ENCODE measurements at places on chromosomes 5 and 9. TPM values are rescaled to one million over a fixed set of nuclear protein-coding genes. Genes with fewer than 3 reads are reported as not detected.
A peak's percentile ranks its signal among the peaks of the same experiment; 100 is the strongest.

Gene HAPLN1
- not detected for total RNA-seq

DNA sequence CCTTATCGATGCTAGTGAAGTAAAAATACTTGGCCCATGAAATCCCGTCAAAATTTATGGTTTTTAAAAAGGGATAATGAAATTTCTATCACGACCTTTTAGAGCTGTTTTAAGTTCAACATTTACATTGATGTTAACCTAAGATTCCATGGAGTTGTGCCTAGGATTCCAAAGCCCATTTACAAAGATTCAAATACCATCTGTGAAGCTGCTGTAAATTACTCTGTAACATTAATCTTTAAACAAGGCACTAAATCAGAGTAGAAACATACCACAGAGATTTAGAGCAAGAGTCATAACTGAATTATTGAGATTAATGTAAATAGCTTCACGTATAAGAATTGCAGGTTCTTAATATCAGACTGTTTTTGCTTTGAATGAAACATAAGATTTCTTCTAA, 17.7 kb downstream of the POU5F2 start:
- no peaks in the 10 kb centered on the region for H3K4me1 ChIP-seq
- DNase-seq, result no peak
- H3K4me3 ChIP-seq, result no peak overlapping the region

DNA sequence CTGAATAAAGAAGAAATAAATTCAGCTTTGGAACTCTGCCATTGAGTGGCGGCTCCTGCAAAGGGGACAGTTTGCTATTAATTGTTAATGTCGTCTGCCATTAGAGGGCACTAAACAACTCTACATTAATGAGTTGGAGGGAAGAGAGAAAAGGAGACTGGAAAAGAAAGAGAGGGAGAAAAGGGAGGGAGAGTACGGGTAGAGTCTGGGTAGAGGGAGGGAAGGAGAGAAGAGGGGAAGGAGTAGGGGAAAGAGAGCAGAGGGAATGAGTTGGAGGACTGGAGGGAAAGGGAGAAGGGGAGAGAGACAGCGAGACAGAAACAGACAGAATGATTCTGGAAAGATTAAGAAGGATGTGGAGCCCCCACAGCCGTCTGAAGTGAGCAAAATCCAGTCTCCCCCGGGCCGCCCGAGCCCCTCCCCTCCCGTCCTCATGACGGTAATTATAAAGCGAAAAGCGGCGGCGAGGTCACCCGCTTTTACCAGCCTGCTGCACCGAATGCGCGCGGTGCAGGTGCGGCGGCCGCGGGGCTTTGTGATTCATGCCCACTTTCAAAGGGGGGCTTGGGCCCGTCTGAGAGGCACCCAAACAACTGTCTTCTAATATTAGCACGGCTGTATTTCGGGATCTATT, 1.9 kb upstream of the FST start:
- peak overlapping the region; percentile 20 for H3K27ac ChIP-seq
- H3K4me3 ChIP-seq, result peak overlapping the region; percentile 88
- no peaks in the 10 kb centered on the region for H3K27me3 ChIP-seq
- DNase-seq, result no peak

- DNase-seq, result no peak
- H3K27ac ChIP-seq, result no peak overlapping the region
- no peaks in the 10 kb centered on the region for H3K27me3 ChIP-seq
- H3K4me3 ChIP-seq, result no peak overlapping the region
- H3K36me3 ChIP-seq, result no peaks in the 10 kb centered on the region
Observed at GRCh38 chr9:96858018-96858573, 3.8 kb upstream of the ZNF782 start.

DNA sequence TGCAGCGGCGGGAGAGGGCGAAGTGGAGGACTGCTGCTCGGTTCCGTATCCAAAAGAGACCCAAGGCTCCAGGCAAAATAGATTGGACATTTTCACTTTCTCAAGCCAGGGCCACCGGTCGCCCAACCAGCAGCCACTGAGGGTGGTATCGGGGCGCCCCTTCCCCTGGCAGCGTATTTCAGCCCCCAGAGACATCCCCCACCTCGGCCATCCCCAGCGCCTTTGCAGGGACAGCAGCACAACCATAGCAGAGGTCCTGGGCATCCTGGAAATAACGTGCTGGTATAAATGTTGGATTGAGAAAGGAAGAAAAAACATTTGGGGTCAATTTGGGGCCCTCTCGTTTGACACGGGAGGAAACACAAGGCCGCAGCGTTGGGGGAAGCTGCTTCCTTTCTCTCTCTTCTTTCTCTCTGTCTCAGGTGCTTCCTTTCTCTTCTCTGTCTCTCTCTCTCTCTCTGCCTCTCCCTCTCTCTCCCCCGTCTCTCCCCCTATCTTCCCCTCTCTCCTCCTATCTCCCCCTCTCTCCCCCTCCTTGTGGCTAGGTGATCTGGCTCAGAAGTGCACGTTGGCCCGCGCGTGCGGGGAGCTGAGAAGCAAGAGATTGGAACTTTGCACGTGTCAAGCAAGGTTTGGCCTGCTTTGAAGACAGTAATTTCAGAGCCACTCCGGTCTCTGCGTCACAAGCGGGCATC, 624 bp upstream of the RETREG1 start:
- H3K4me3 ChIP-seq, result peak overlapping the region; percentile 75
- H3K36me3 ChIP-seq, result no peaks in the 10 kb centered on the region
- peaks cover 9% of the 10 kb centered on the region for H3K4me1 ChIP-seq

DNA sequence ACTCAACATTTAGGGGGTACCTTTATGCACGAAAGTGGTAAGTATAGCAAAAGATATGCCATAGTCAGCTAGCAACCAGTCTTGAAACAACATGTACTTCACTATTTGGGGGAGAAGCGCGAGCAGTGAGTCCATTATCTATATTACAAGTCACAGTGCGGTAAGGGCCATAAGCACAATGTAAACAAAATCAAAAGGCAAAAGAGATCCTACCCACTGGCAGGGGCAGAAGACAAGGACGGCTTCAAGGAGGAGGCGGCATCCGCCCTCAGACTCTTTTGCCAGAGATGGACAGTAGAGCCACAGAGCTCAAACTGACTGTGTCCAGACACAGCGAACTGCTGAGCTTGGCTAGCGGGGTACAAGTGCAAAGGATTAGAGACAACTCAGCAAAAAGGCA, 9.6 kb downstream of the MAPK9 start:
- no peaks in the 10 kb centered on the region for H3K4me1 ChIP-seq
- no peaks in the 10 kb centered on the region for H3K27me3 ChIP-seq
- H3K4me3 ChIP-seq, result no peak overlapping the region
- peaks cover 82% of the 10 kb centered on the region for H3K36me3 ChIP-seq
- H3K27ac ChIP-seq, result no peak overlapping the region
- DNase-seq, result no peak

DNA sequence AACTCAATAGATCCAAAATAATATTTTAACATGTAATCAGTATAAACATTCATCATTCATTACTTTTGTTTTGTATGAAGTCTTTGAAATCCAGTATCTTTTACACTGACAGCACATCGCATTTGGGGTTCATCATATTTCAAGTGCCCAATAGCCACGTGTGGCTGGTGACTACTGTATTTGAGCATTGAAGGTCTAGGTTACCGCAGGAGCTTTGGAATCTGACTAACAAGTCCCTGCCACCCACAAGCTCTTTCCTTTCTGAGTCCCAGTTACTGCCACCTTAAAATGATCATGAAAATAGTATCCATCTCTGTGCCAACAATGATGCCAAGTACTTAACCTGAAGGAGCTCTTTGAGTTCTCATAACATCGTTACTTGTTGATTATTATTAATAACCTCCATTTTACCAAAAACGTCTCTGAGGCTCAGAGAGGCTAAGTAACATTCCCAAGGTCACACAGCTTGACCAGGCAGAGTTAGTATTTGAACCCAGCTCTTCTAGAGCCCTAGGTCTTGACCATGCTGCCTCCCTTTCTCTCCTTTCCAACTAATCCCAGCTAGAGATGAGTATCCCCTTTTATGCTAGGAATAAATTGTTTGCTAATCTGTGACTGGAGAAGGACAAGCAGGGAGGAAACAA, 24.2 kb downstream of the ARHGEF37 start:
- H3K36me3 ChIP-seq, result no peaks in the 10 kb centered on the region
- H3K27ac ChIP-seq, result no peak overlapping the region
- no peaks in the 10 kb centered on the region for H3K27me3 ChIP-seq
- no peak overlapping the region for H3K4me3 ChIP-seq
- DNase-seq, result no peak

GRCh38 chr5:10124287-10124686, 125.4 kb downstream of the ATPSCKMT start:
- no peaks in the 10 kb centered on the region for H3K4me1 ChIP-seq
- H3K27me3 ChIP-seq, result no peaks in the 10 kb centered on the region
- H3K4me3 ChIP-seq, result no peak overlapping the region
- H3K36me3 ChIP-seq, result no peaks in the 10 kb centered on the region
- no peak overlapping the region for H3K27ac ChIP-seq
